ENCODE measurements at places on chromosomes 5 and 9. TPM values are rescaled to one million over a fixed set of nuclear protein-coding genes. Genes with fewer than 3 reads are reported as not detected.

DNA sequence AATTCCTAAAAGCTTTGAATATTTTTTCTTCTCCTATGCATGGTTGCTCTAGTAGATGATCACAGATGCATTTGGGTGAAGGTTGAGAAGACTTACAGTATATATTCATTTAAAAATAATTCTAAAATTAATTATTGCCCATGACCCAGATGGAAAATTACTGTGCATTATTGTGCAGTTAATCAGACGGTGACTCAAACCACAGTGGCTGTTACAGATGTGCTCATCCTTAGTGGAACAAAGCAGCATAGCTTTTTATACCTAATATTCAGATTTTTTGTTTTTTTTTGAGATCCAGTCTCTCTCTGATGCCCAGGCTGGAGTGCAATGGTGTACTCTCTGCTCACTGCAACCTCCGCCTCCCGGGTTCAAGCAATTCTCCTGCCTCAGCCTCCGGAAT is 10.7 kb downstream of the OR2V1 start:
- H3K4me1 ChIP-seq: no peaks in the 10 kb centered on the region
- no peaks in the 10 kb centered on the region for H3K27me3 ChIP-seq
- no peak overlapping the region for H3K27ac ChIP-seq
- no peak overlapping the region for H3K4me3 ChIP-seq

- no peaks in the 10 kb centered on the region for H3K4me1 ChIP-seq
- H3K27me3 ChIP-seq: no peaks in the 10 kb centered on the region
- H3K27ac ChIP-seq: no peak within 1 kb of the TSS
- DNase-seq: no peak
- H3K36me3 ChIP-seq: no peaks in the 10 kb centered on the region
These were observed at the start of gene PCDHA10 for GRCh38 chr5:140855772-140856674. Gene PCDHA10 (plus strand): TSS chr5:140855897. CDS start chr5:140856049, 152 bp downstream.

GRCh38 chr9:130963337-130963908 is 24.4 kb upstream of the FIBCD1 start:
- no peak for DNase-seq
- no peak overlapping the region for H3K4me3 ChIP-seq
- H3K36me3 ChIP-seq: no peaks in the 10 kb centered on the region
- no peak overlapping the region for H3K27ac ChIP-seq
- no peaks in the 10 kb centered on the region for H3K4me1 ChIP-seq

DNA sequence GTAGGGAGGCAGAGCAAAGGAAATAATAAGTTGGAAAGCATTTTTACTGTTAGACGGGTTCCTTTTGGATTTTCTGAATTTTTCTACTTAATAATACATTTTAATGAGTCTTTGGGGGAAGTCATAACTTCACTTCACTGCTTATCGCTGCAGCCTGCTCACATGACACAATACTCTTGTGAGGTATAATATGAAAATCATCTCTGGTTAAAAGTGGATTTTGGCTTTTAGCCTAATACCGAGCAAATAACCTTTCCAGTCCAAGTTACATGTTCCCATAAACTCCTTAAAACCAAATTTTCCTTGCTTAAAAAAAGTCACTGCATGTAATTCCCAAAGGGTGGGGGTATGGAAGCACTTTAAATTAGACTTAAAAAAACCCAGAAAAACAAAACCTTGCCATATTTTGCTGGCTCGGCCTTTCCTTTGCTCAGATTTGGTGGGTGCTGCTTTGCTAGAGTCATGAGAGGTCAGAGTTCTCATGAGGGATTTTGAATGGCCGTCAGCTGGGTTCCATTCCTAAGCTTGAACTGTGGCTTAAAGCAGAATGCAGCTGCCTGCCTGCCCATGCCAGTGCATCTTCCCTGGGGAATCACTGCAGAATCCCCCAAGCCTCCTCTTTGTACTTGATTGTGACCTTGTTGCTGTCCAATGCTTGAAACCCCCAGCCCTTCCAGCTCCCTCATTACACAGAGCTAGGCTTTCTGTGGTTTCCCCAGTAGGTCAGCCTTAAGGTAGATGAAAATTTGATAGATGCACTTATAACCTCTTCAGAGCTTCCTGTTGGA is 331.8 kb downstream of the KDM4C start:
- no peaks in the 10 kb centered on the region for H3K4me1 ChIP-seq
- DNase-seq: no peak
- H3K27ac ChIP-seq: no peak overlapping the region
- peaks cover 6% of the 10 kb centered on the region for H3K36me3 ChIP-seq
- no peaks in the 10 kb centered on the region for H3K27me3 ChIP-seq

DNA sequence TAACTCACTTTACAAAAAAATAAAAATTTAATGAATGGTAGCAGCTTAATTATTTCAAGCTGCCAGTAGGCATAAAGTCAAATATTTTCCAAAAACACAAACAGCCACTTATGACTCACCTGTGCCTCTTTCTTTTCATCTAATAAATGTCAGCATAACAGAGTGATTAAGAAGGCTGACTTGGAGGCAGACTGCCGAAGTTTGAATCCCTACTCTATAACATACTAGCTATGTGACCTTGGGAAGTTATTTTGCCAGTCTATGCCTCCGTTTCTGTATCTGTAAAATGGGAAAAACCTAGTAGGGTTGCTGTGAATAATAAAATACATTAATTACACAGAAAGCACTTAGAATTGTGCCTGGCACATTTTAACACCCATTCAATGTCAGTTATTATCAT is 33.8 kb downstream of the FANCC start:
- DNase-seq: no peak
- no peak overlapping the region for H3K27ac ChIP-seq
- H3K4me3 ChIP-seq: no peak overlapping the region
- peaks cover 5% of the 10 kb centered on the region for H3K4me1 ChIP-seq
- H3K36me3 ChIP-seq: no peaks in the 10 kb centered on the region

DNA sequence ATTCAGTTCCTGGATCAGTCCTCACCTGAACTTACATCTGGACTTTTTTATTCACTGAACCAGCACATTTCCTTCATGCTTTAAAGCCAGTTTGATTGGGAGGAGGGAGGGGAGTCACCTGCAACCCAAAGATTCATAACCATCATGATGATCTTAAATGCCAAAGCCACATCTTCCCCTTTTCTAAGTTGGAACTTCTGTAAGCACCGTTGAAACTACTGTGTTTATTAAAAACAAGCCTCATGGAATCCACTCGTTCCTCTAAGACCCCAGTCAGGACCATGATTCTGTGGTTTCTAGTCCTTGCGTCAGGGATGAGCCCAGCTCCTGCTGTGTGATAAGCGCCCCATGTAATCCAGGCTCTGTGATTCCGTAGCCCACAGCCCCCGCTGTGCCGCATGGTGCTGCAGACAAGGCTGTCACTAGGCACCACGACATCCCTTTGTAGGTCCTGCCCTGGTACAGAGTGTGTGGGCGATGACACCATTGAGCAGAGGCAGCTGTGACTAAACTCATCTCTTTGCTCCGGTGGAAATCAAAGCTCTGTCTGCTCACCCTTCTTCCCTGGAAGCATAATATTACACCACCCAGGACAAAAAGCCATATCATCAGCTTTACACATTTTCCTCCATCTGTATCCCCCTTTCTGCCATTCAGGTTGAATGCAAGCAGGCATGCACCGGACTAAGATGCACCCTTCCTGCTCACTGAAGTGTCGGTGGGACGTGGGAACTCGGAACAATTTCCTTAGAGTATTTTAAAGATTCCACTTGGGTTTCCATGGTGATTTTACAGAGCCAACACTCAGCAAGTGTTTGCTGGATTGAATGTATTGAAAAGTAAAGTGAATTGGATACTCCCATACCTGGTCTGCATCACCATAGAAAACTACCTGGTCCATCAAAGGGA is 132.0 kb upstream of the FSTL4 start:
- H3K4me1 ChIP-seq: no peaks in the 10 kb centered on the region
- no peaks in the 10 kb centered on the region for H3K36me3 ChIP-seq
- H3K27me3 ChIP-seq: no peaks in the 10 kb centered on the region
- H3K4me3 ChIP-seq: no peak overlapping the region
- no peak for DNase-seq

- H3K27me3 ChIP-seq: no peaks in the 10 kb centered on the region
- no peaks in the 10 kb centered on the region for H3K4me1 ChIP-seq
- no peak overlapping the region for H3K27ac ChIP-seq
- H3K36me3 ChIP-seq: no peaks in the 10 kb centered on the region
- DNase-seq: no peak
These were observed 28.6 kb upstream of the TAS2R1 start for GRCh38 chr5:9658706-9659105.

GRCh38 chr5:144103611-144104485 is 66.6 kb downstream of the YIPF5 start:
- no peaks in the 10 kb centered on the region for H3K36me3 ChIP-seq
- no peak for DNase-seq
- H3K4me3 ChIP-seq: no peak overlapping the region
- no peaks in the 10 kb centered on the region for H3K4me1 ChIP-seq
- H3K27me3 ChIP-seq: no peaks in the 10 kb centered on the region

DNA sequence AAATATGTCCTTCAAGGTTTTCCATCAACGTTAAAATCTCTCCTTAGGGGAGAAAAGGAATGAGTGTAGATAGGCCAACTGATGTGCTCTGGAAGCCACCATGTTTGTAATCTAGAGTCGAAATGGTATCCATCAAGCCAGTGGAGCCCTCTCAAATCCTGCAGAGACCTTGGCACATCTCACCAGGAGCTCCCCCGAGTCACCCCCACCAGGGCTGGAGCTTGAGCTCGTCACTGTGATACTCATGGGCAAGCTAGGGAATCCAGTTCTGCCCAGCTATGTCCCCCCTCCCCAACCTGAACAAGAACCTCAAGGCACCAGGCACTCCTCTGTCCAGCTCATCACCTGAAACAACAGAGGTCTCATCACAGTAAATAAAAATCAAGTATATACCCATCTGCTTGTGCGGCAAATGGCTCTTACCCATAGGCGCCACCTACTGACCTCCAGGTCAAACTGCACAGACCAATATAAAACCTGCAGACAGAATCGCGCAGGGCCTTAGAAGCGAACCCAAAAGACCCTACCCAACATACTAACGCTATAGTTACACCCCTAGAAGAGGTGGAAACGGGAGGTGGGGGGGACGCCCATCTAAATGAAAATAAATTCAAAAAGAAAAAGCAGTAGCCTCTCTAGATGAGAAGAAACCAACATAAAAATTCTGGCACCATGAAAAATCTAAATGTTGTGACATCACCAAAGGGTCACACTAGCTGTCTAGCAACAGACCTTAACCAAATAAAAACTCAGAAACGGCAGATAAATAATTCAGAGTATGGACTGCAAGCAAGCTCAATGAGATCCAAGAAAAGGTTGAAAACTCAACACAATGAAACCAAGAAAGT is 75.0 kb downstream of the TTC39B start:
- no peak overlapping the region for H3K4me3 ChIP-seq
- DNase-seq: no peak
- H3K27ac ChIP-seq: no peak overlapping the region
- H3K36me3 ChIP-seq: peaks cover 10% of the 10 kb centered on the region
- no peaks in the 10 kb centered on the region for H3K4me1 ChIP-seq

GRCh38 chr9:111316796-111317195 is 13.2 kb downstream of the OR2K2 start:
- no peak overlapping the region for H3K4me3 ChIP-seq
- DNase-seq: no peak
- H3K4me1 ChIP-seq: no peaks in the 10 kb centered on the region
- no peaks in the 10 kb centered on the region for H3K36me3 ChIP-seq
- peaks cover 3% of the 10 kb centered on the region for H3K27me3 ChIP-seq
- H3K27ac ChIP-seq: no peak overlapping the region

GRCh38 chr5:73678807-73679206 is 52.8 kb downstream of the ARHGEF28 start:
- H3K36me3 ChIP-seq: no peaks in the 10 kb centered on the region
- no peaks in the 10 kb centered on the region for H3K4me1 ChIP-seq
- no peaks in the 10 kb centered on the region for H3K27me3 ChIP-seq

GRCh38 chr9:129748249-129748648 is 4.6 kb downstream of the PTGES start:
- no peak overlapping the region for H3K27ac ChIP-seq
- no peak for DNase-seq
- H3K4me3 ChIP-seq: no peak overlapping the region
- no peaks in the 10 kb centered on the region for H3K36me3 ChIP-seq
- H3K27me3 ChIP-seq: no peaks in the 10 kb centered on the region
- H3K4me1 ChIP-seq: no peaks in the 10 kb centered on the region

- no peak overlapping the region for H3K4me3 ChIP-seq
- H3K27me3 ChIP-seq: no peaks in the 10 kb centered on the region
- H3K36me3 ChIP-seq: no peaks in the 10 kb centered on the region
These were observed 158.5 kb downstream of the TRPM3 start for GRCh38 chr9:70962761-70963440.

- H3K36me3 ChIP-seq: no peaks in the 10 kb centered on the region
- DNase-seq: no peak
- no peak overlapping the region for H3K27ac ChIP-seq
- H3K4me3 ChIP-seq: no peak overlapping the region
- no peaks in the 10 kb centered on the region for H3K27me3 ChIP-seq
- H3K4me1 ChIP-seq: no peaks in the 10 kb centered on the region
These were observed 97.7 kb upstream of the PRRC1 start for GRCh38 chr5:127419683-127420257.

DNA sequence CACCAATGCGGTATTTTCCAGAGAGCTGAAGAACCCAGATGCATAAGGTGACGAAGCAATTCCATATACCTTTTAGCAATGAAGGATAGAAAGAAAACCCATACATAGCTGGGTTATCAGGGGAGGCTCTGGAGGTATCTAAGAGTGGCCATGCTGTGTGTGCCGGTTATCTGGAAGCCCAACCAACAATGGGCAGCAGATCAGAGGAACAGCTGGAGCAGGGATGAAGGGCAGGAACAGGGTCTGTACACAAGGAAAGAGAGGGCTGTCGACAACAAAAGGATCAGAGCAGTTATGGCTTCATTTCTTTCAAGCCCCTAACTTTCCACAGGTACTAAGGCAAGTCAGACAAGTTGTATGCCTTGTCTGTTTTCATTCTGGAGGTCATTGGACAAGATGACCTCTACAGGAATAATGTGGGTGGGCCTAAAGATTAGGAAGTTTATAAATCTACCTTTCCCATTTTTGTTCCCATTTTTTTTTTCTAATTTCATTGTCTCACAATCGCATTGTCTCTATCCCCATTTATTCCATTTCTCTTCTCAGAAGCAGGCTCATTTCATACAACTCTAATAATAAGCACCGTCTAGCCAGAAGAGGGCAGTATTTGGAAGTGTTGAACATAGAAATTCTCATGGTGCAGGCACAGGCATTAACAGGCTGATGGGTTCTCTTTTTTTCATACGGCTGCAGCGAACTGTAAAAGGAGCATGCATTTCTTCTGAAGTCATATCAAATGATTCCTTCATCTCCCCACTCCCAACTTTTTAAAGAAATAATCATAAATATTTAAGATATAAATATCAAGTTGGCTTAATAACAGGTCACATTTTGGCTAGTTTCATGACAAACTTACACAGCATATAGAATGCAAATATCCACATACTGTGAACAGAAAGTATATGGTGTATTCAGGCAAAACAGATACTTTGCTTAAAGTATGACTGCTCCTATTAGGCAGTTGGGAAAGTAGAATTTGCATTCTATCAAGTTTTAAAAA is 63.5 kb downstream of the ZNF474 start:
- DNase-seq: peak; percentile 76
- no peaks in the 10 kb centered on the region for H3K27me3 ChIP-seq
- no peaks in the 10 kb centered on the region for H3K36me3 ChIP-seq
- no peak overlapping the region for H3K27ac ChIP-seq
- H3K4me3 ChIP-seq: no peak overlapping the region
- no peaks in the 10 kb centered on the region for H3K4me1 ChIP-seq

Gene SAPCD2
- polyA plus RNA-seq: 22.2 TPM

Gene PCDHGB4
- polyA plus RNA-seq: 0.75 TPM

Gene IL5
- not detected for polyA plus RNA-seq

Gene PCDHGC3
- polyA plus RNA-seq: 14.9 TPM

All from small intestine (tissue), 16 donors.